ENCODE measurements at places on chromosomes 4 and X.
A peak's percentile ranks its signal among the peaks of the same experiment; 100 is the strongest.

GRCh38 chr4:108512615-108513505 is 107.5 kb upstream of the RPL34 start:
- DNase-seq: no peak

DNA sequence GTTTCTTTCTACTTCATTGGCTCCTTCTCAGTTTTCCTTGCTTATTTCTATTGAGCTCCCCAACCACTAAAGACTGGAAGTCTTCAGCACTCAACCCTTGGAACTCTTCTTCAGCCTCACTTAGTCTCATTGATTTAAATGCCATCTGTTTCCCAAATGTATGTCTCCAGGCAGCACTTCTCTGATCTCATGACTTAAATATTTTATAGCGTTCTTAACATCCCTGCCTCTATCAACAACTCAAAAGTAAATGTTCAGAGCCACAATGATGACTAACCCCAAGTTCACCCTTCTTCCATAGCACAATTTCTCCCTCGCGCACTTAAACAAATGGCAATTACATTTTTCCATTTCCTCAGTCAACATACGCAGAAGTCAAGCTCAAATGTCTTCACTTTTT is 1393.3 kb downstream of the ARAP2 start:
- no peak for DNase-seq

GRCh38 chrX:122218666-122219065 is 965.4 kb upstream of the GRIA3 start:
- DNase-seq: no peak

GRCh38 chr4:23034731-23035130 is 342.0 kb downstream of the GBA3 start:
- DNase-seq: no peak

DNA sequence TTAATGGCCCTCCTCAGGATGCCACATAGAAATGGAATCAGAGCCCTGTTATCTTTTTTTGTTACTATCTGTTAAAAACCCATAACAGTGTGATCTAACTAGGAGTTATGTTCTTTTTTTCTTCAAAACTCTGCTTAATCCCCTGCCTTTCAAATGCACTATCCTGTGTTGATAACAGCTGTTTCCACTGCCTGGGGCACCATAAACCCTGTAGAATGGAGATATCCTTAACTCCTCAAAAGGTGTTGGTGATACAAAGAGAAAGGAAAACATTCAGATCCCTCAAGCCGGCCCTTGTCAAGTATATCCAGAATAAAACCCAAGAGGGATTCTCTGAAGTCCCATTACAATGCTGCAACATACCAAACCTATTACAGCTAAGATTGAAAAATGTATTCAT is 108.6 kb downstream of the ACTRT1 start:
- no peak for DNase-seq

DNA sequence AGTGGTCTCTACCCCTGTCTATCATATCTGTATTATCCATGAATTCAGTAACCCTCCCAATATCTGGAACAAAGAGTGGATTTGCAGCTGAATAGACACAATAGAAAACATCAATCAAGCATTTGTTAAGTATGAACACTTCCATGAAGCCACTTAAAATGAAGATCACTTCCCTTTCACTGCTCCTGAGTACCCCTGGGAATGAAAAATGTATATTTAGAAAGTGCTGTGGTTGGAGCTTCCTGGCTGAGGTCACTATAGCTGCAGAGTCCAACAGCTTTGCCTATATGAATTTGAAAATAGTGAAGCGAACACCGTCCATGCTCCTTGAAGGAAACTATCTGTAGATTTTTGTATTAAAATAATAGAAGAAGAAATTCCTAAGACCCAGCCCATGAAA is 227.0 kb downstream of the DTHD1 start:
- DNase-seq: no peak

DNA sequence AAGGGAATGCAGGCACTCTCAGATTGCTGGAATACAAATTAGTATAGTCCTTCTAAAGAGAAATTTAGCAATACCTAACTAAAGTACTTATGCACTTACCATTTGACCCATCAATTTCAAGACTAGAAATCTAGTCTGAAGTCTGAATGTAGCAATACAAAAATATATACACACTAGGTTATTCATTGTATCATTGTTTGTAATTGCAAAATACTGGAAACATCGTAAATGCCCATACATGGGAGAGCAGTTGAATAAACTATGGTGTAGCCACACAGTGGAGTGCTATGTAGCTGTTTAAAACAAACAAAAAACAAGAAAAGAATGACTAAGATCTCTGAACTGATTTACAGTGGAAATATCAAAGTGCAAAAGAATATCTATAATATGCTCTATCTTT is 346.4 kb downstream of the ZNF674 start:
- DNase-seq: no peak

DNA sequence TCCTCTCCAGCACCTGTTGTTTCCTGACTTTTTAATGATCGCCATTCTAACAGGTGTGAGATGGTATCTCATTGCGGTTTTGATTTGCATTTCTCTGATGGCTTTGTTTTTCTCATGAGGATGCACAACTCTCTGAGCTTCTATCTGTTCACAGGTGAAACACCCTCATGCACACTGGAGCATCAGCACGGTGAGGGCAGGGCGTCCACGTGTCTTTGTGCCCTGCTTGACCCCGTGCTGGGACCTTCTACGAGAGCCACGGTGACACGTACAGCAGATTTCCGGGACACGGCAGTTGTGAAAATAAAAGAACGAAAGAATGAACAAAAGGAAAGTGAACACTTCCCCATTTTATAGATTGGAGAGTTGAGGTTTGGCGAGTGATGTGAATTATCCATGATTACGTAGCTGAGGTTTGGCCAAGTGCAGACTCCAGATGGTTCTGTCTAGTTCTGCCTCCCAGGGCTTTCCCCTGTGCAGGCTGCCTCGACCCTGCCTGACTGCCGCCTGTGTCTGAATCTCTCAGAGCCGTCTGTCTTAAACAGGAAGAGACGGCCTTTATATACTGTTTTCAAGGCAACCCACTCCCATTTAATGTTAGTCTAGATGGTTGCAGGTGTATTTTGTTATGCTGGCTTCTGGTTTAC is 67.8 kb upstream of the SORBS2 start:
- DNase-seq: no peak

- DNase-seq: no peak
Measured at GRCh38 chr4:176792326-176793059, at the start of gene VEGFC. TSS of gene VEGFC (minus strand) at chr4:176792922. CDS start at chr4:176792311, 611 bp downstream.

- peak; percentile 59 for DNase-seq
Measured at GRCh38 chr4:40056716-40057585, at the start of gene N4BP2. TSS of gene N4BP2 (plus strand) at chr4:40056850. CDS start at chr4:40097341, 40,491 bp downstream.

DNA sequence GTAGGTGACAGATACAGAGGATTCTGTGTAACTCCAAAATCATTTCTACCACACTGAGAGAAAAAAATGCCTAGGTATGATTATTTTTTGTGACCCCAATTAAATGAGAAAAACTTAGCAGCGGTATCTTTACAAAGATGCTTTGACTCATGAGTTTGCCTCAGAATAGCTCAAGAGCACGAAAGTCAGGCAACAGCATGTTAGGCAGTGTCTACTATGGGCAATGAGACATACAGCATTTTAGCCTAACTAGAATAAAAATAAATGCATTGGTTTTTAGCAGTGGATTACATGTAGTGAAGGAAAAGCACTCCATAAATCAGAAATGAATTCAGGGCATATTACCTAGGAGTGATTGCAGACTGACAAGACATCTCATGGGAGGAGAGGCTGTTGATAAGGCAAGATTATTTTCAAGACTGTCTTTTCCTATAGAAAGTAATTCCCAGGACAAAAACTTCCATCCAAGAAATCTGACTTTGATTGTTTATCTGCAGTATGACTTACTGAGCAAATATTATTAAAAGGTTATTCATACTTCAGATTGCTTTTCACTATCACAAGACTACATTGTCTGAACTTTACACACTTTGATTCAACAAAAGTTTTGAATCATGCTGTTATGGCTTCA is 3.6 kb downstream of the ANXA10 start:
- DNase-seq: no peak

- DNase-seq: no peak
Measured at GRCh38 chrX:45295259-45295986, 94.7 kb upstream of the DIPK2B start.

GRCh38 chr4:82866706-82867385 is 24.1 kb downstream of the SEC31A start:
- no peak for DNase-seq

- DNase-seq: no peak
Measured at GRCh38 chr4:127843704-127844600, 36.7 kb upstream of the PLK4 start.

DNA sequence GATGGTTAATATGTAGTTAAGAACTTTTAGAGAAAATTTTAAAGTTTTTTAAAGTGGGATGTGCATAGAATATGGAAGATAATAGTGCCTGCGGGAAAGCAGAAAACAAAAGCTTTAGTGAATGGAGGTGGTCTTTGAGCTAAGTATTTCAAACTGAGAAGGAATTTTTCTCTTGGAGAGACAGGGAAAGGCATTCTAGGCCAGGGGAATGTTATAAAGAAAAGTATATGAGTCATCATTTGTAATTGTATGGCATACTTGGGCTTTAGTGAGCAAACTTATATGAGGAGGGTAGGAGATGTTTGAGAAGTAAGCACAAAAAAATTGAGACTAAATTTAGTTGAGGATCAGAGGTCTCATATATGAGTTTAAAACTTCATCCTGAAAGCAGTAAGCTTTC is 467.0 kb downstream of the PPARGC1A start:
- DNase-seq: no peak

GRCh38 chrX:151702741-151703340 is 7.6 kb downstream of the PRRG3 start:
- DNase-seq: no peak

GRCh38 chr4:6620891-6621555 is 19.5 kb upstream of the MRFAP1 start:
- no peak for DNase-seq

DNA sequence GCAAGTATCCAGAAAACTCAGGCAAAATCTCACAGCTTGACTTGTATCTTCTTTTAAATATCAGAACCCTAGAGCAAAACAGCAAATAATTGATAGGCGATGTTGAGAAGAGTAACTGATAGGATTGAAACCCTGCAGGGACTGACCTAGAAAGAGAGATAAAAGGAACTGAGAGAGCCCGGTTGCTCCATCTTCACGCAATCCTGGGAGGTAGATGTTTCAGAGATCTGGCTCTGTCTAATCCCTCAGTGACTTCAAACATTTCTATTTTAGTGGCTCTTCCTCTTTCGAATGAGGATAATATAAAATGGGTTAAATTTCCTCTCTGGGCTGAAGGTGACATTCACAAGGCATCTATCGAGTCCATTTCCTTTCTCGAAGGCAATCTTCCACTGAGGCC is 39.3 kb upstream of the RPL34 start:
- DNase-seq: no peak

DNA sequence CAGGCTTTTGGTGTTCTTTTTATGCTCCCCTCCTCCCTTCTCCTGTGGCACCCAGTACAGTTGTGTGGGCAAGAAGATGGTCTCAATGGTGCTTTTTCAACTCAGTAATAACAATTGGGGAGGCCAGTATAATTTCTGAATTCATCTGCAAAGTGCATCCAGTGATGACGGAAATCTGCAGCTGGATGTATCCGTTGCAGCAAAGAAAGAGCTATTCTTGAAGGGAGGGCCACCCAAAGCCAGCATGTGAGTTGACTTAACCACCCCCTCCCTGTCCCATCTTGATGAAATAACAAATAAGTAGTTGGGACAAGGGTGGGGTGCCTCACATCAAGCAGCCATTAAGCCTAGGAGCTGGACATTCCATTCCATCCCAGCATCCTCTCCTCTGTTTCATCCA is 30.7 kb downstream of the TSC22D3 start:
- DNase-seq: no peak

DNA sequence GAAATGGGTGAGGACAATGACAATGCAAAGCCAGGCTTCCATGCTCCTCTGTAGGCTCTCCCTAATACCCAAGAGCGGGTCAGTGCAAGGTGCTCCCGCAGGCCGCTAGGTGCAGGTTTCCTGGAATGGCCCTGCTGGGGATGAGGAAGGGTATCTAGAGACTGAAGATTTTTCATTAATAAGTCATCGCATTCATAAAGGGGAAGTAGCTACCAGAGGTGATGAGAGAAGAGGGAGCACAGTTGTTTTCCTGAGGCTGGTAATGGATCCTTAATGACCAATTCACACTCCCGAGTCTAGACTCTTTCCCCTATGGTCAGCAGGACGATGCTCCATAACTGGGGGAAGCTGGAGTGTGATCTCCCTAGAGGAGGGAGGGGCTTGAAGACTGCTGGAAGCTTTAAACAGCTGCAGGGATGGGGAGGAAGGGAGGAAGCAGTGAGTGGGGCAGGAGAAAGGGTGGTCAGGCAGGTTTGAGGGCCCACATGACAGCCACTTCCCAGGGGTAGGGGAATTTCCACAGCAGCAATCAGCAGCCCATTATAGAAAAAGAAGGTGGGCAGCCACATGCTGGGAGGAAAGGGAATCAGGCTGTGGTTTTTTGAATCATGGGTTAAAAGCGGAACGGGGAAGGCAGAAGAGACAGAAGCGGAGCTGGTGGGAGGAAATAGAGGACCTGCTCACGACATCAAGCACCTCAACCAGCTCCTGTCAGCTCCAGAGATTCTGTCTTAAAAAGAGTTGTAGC is 10.2 kb upstream of the ATP6AP2 start:
- no peak for DNase-seq

- DNase-seq: no peak
Measured at GRCh38 chrX:30212172-30212571, 3.2 kb upstream of the MAGEB2 start.

- no peak for DNase-seq
Measured at GRCh38 chr4:67344594-67345380, 200.5 kb downstream of the CENPC start.

DNA sequence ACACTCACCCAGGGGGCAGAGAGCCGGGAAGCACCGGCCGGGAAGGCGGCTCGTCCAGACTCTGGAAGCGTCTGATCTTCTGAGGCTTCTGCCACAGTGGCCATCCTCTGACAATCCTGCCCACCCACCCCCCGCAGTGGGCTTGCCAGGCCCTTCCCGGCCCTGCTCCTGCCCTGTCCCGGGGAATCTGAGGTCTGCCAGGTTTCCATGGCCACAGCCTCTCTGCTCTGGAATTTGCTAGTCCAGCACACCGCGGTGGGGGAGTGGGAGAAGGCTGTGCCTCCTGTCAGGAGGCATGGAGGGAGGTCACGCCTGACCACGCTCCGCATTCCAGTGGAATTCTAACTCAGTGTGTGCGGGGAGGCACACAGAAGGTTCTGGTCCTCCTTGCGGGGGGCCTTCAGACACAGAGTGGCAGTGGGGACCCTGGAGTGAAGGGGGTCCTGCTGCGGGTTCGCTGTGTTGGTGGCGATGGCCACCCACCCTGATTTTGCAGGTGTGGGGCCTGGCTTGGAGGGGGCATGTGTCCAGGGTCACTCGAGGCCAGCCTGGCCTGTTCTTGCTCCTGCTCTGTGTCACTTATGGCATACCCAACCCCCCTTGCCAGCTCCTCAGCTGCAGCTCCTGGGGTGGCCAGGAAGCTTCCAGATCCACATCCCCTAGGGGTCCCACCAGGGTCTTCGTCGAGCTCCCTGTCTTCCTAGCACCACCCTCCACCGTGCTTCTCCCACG is 55.6 kb upstream of the ADRA2C start:
- DNase-seq: no peak

DNA sequence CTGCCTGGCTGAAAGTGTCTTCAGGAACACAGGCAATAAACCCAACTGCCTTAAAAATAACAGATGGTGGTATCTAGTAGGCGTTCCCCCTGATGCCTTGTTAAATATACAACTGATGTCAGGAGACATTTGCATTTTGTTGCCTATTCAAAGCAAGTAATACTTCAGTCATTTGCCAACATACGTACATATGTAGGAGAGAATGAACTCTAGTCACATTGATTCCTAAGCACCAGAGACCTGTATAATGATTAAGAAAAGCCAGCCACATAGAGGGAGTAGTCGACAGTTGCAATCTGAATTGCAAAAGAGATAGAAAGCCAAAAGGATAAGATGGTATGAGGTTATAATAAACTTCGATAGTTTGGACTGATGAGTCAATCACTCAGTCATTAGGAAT is 191.0 kb upstream of the EMCN start:
- no peak for DNase-seq

Measured in activated naive CD4-positive, alpha-beta T cell (primary cell).